Chondrocyte (in vitro differentiated cells): ENCODE measurements at places on chromosomes 7 and 10. TPM values are rescaled to one million over a fixed set of nuclear protein-coding genes. Genes with fewer than 3 reads are reported as not detected.

DNA sequence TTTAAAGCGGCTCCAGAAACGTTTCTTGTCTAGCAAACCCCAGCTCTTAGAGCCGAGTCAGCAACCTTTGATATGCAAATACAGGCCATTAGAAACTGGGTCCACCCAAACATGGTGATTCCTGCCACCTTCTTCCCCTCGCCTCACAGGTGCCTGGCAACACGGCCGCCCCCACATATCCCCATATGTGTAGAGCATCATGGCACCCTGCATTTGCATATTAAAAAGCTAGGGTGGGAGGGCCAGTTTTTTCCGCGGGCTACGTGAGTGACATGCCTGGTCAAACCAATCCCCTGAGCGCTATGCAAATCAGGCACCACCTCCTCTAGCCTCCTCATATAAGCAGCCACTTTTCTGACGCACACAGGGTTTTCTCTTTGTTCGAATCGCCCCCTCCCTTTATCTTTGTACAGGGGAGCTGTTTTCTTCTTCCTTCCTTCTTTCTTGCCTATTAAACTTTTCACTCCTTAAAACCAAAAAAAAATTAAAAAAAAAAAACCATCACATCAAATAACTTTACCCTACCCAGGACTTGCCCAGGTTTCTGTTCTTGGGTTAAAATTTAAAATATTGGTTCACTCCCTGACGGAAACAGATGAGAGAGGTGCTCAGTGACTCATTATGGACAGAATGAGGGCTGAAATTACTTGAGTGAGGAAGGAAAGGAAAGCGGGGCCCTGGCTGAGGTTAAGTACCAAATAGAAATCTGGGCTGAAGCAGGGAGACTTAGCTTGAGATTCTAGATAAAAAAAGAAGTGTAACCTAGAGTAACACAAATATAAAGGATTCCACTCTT is 59.8 kb downstream of the COA1 start:
- H3K27ac ChIP-seq: peak overlapping the region; percentile 57
- no peak for DNase-seq
- H3K4me3 ChIP-seq: no peak overlapping the region

- H3K27ac ChIP-seq: peak overlapping the region; percentile 22
- peaks cover 3% of the 10 kb centered on the region for H3K36me3 ChIP-seq
- H3K4me3 ChIP-seq: no peak overlapping the region
- H3K27me3 ChIP-seq: no peaks in the 10 kb centered on the region
- peaks cover 54% of the 10 kb centered on the region for H3K4me1 ChIP-seq
- peak; percentile 58 for DNase-seq
Measured at GRCh38 chr10:86956195-86956847, 1.1 kb downstream of the MMRN2 start.

- no peak for DNase-seq
- H3K4me3 ChIP-seq: no peak overlapping the region
- peaks cover 50% of the 10 kb centered on the region for H3K4me1 ChIP-seq
Measured at GRCh38 chr7:93115796-93116195, 2.0 kb downstream of the SAMD9 start.

DNA sequence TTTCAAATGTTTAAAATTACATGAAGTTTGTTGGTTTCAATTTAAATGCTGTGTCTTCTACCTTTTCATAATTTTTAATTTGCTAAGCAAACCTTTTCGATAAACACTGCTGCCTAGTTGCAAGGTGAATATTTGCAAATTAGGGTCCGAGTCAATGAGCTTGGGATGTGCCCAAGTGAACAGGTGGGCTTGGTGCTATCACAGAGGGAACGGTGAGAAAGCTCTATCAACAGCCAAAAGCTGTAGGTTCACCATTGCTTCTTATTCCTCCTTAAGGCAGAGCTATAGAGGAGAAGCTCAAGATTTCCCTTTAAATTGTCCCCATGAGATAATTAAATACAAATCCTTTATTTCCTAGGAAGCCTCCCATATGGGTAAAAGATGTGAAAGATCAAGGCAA is 245.3 kb upstream of the CELF2 start:
- H3K27me3 ChIP-seq: no peaks in the 10 kb centered on the region
- no peak overlapping the region for H3K27ac ChIP-seq
- DNase-seq: no peak
- no peak overlapping the region for H3K4me3 ChIP-seq
- no peaks in the 10 kb centered on the region for H3K4me1 ChIP-seq
- peaks cover 3% of the 10 kb centered on the region for H3K36me3 ChIP-seq

GRCh38 chr10:89173075-89173474 is 34.0 kb downstream of the CH25H start:
- DNase-seq: no peak
- H3K4me1 ChIP-seq: peaks cover 3% of the 10 kb centered on the region
- H3K4me3 ChIP-seq: no peak overlapping the region
- H3K27ac ChIP-seq: no peak overlapping the region
- peaks cover 22% of the 10 kb centered on the region for H3K27me3 ChIP-seq
- no peaks in the 10 kb centered on the region for H3K36me3 ChIP-seq

GRCh38 chr7:34564091-34564490 is 93.9 kb upstream of the NPSR1 start:
- peaks cover 5% of the 10 kb centered on the region for H3K27me3 ChIP-seq
- H3K4me1 ChIP-seq: no peaks in the 10 kb centered on the region

GRCh38 chr10:58712982-58713381 is 200.3 kb downstream of the BICC1 start:
- no peak overlapping the region for H3K4me3 ChIP-seq
- peaks cover 2% of the 10 kb centered on the region for H3K36me3 ChIP-seq
- H3K4me1 ChIP-seq: peaks cover 56% of the 10 kb centered on the region
- no peak for DNase-seq
- peak overlapping the region; percentile 71 for H3K27ac ChIP-seq

DNA sequence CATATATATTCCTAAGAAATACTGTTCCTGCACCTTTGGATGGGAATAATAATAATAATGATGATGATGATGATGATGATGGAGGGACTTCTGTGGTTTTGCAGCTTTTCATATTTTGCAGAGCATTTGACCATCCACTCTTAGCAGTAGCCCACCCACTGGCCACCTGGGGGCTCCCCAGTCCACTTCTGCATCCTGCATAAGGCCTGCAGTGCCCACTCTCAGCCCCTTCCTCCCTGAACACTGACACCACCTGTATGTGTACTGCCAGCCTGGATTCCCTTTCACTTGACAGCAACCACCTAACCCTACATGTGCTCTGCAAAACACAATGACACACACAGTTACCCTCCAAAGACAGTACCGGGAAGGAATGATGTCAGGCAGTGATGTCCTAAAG is 131.4 kb downstream of the ADAM12 start:
- H3K4me3 ChIP-seq: no peak overlapping the region
- peaks cover 27% of the 10 kb centered on the region for H3K4me1 ChIP-seq
- DNase-seq: no peak
- H3K27me3 ChIP-seq: no peaks in the 10 kb centered on the region

The LIPF gene
- not detected in 3 replicates for total RNA-seq

DNA sequence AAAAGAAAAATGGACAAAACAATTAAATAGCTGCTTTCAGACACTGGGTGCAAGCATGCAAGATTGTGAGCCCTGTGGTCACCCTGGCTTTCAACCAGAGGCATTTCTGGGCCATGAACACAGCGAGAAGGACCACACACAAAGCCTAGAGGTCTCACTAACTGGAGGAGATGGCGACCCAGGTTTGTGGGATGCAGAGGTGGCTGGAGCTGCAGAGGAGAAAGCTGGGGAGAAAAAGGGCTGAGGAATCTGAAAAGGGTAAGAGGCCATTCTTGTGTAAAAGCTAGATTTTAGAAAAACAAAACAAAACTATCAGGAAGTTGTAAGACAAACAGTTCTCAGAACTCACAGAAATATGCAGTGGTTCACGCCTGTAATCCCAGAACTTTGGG is 30.1 kb upstream of the PTPRN2 start:
- no peaks in the 10 kb centered on the region for H3K36me3 ChIP-seq
- H3K27me3 ChIP-seq: no peaks in the 10 kb centered on the region
- peak overlapping the region; percentile 28 for H3K27ac ChIP-seq

DNA sequence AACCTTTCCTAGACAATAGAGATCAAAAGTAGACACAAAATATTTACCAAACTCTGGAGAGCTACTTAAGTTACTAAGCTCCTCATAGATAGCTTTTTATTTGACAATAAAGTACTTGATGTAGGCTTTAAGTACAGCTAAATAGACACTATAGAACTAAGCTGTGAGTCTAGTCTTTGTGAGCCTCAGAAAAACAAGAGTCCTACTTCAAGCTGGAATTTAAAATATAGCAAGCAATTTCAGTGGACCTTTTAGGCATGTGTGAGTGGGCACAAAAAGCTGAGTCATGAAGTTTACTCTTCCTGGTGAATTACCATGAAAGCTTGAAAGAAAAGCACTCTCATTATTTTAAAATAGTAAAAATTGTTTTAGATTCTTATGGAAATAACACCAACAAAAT is 76.1 kb downstream of the ADD3 start:
- no peak overlapping the region for H3K4me3 ChIP-seq
- no peak for DNase-seq
- peaks cover 51% of the 10 kb centered on the region for H3K4me1 ChIP-seq
- no peaks in the 10 kb centered on the region for H3K27me3 ChIP-seq

- H3K36me3 ChIP-seq: no peaks in the 10 kb centered on the region
- H3K27ac ChIP-seq: peak overlapping the region; percentile 52
- H3K4me3 ChIP-seq: peak overlapping the region; percentile 70
- H3K27me3 ChIP-seq: no peaks in the 10 kb centered on the region
- DNase-seq: no peak
Measured at GRCh38 chr10:91298224-91298871, 77.9 kb downstream of the PCGF5 start.

DNA sequence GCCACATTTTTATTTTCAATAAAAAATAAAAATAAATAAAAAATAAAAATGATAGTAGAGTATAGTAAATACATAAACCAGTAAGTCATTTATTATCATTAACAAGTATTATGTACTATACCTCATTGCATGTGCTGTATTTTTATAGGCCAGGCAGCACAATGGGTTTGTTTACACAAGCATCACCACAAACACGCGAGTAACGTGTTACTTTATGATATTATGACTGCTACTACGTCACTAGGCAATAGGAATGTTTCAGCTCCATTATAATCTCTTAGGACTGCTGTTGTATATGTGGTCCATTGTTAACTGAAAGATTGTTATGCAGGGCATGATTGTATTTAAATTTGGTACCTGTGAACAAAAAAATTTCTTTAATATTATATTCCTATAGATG is 20.8 kb upstream of the SDHAF3 start:
- peaks cover 13% of the 10 kb centered on the region for H3K27me3 ChIP-seq
- H3K27ac ChIP-seq: no peak overlapping the region
- H3K36me3 ChIP-seq: no peaks in the 10 kb centered on the region
- H3K4me1 ChIP-seq: no peaks in the 10 kb centered on the region
- DNase-seq: no peak
- H3K4me3 ChIP-seq: no peak overlapping the region

- no peak overlapping the region for H3K27ac ChIP-seq
- H3K4me1 ChIP-seq: peaks cover 14% of the 10 kb centered on the region
- H3K36me3 ChIP-seq: peaks cover 2% of the 10 kb centered on the region
- no peak overlapping the region for H3K4me3 ChIP-seq
Measured at GRCh38 chr7:117251687-117252086, 71.2 kb downstream of the WNT2 start.

DNA sequence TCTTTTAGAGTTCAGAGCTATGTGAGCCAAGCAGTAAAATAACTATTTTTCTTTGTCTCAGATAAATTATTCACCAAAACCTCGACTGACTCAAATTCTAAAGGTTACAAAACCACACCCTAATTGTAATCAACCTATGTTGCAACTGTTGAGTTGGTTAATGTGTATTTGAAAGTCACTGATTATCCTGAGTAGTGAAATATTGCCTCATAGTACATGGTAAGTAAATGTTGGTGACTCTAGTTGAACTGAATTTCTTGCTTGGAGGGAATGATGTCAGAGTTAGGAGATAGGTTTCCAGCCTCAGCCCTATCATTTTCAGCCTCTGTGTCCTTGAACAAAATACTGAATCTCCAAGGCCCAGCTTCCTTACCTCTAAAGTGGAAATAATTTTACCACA is 3.0 kb upstream of the CYP2C18 start:
- H3K27ac ChIP-seq: no peak overlapping the region
- DNase-seq: no peak
- peaks cover 1% of the 10 kb centered on the region for H3K27me3 ChIP-seq
- H3K4me3 ChIP-seq: no peak overlapping the region
- no peaks in the 10 kb centered on the region for H3K36me3 ChIP-seq

- peaks cover 39% of the 10 kb centered on the region for H3K4me1 ChIP-seq
- H3K36me3 ChIP-seq: no peaks in the 10 kb centered on the region
- no peak for DNase-seq
- no peaks in the 10 kb centered on the region for H3K27me3 ChIP-seq
- no peak overlapping the region for H3K27ac ChIP-seq
Measured at GRCh38 chr7:80639011-80639410, 569 bp downstream of the CD36 start.

GRCh38 chr7:31107106-31108090 is 55.3 kb downstream of the ADCYAP1R1 start:
- H3K27me3 ChIP-seq: peaks cover 46% of the 10 kb centered on the region
- H3K4me1 ChIP-seq: no peaks in the 10 kb centered on the region
- no peak for DNase-seq
- no peak overlapping the region for H3K27ac ChIP-seq
